ENCODE measurements at places on chromosomes 4 and X.
A peak's percentile ranks its signal among the peaks of the same experiment; 100 is the strongest.

- peak; percentile 20 for DNase-seq
Measured at GRCh38 chr4:76087007-76087769, 12.7 kb downstream of the ART3 start.

GRCh38 chrX:9997041-9997440 lies 29.9 kb downstream of the CLDN34 start:
- DNase-seq, result no peak

GRCh38 chr4:121177246-121178137 lies 13.4 kb upstream of the TNIP3 start:
- DNase-seq, result no peak

GRCh38 chrX:150035531-150035930 lies 97.2 kb upstream of the EOLA2 start:
- DNase-seq, result no peak

GRCh38 chrX:53262189-53262917 lies 19.0 kb downstream of the IQSEC2 start:
- DNase-seq, result no peak

- no peak for DNase-seq
Measured at GRCh38 chr4:113131621-113132020, 82.2 kb downstream of the ANK2 start.

DNA sequence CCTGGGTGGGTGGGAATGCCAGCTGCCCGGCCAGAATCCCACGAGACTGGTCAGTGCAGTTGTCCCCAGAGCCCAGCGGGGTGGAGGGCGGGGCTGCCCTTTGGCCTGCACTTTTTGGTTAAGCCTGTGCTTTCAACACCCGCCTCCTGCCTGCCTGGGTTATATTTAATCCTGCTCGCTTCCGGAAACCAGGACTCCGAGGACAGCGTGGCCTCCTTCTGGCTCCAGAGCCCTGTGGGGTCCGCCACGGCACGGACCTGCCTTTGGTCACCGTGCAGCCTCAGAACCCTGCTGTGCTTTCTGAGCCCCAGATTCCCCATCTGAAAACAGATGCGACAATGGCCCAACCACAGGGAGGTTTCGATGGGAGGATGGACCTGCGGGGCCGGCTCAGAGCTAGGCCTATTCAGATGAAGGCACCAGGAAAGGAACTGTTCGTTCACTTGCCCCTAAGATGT lies 29.4 kb upstream of the KIAA0232 start:
- DNase-seq, result no peak

DNA sequence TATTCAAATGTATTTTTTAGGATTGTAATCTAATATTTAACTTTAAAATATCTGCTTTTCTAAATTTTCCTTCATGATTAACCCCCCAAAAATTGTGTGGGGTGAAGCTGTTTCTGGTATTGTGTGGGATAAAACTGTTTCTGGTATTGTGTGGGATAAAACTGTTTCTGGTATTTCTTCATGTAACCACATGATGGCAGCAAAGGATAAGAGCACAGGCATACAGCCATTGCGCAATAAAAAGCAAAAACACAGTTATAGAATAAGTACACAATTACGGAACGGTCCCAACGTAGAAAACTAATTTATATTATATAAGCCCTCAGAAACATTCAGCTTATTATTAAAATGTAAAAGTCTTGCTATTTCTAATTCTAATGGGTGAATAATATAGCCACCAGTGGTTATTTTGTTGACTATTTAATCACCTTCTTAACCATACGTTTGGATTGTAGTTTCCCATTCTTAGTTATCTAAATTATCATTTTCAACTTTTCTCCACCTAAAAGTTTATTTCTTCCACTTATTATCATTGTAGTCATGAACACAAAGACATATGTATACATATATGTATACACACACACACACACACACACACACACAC lies 333.9 kb upstream of the FSTL5 start:
- peak; percentile 7 for DNase-seq

GRCh38 chr4:186723292-186724057 lies at the start of gene FAT1:
Gene FAT1 (minus strand): TSS chr4:186723856. CDS start chr4:186709827, 14,029 bp downstream.
- no peak for DNase-seq

DNA sequence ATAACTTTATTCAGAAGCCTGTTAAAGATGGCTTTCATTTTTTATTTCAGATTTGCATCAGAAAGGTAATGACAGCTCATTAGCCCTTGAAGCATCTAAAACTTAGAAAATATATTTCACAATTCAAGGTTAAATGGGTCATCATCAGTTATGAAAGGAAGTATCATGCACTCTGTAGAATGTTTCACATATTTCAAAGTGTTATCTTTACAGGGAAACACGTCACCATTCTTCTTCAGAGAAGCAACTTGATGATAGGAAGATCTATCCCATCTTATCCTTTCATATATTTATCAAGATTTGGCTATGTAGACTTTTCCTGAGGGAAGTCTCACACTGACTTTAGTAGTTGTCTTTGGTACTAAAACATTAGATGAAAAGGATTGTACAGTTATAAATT lies 277.8 kb downstream of the TENM3 start:
- DNase-seq, result no peak

DNA sequence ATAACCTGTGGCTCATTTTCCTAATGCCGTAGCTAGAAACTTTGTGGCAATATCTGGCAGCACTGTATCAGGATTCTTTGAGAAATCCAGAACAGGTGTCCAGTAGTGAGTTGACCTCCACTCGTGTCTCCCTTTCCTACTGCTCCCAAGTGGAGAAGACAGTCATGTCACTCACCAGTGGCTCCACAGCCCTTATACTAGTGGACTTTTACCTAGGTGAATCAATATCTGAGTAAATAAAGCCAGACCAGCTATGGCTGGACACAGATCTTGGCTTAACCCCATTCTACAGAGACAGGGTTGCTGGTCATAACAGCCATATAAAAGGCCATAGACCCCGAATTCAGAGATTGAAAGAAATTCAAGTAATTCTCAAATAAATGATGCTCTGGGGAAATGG lies 46.5 kb upstream of the SHROOM4 start:
- DNase-seq, result no peak

DNA sequence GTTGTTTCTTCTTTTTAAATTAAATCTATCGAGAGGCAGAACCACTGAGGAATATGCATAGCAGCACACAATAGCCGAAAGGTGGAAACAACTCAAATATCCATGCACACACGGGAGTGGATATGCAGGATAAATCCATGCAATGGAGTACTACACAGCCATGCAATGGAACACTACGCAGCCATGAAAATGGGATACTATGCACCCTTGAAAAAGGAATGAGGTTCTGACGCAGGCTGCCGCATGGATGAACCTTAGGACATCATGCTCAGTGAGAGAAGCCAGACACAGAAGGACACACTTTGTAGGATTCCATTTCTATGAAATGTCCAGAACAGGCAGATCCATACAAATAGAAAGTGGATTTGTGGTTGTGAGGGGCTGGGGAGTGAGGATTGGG lies 18.4 kb upstream of the P2RY8 start:
- no peak for DNase-seq

DNA sequence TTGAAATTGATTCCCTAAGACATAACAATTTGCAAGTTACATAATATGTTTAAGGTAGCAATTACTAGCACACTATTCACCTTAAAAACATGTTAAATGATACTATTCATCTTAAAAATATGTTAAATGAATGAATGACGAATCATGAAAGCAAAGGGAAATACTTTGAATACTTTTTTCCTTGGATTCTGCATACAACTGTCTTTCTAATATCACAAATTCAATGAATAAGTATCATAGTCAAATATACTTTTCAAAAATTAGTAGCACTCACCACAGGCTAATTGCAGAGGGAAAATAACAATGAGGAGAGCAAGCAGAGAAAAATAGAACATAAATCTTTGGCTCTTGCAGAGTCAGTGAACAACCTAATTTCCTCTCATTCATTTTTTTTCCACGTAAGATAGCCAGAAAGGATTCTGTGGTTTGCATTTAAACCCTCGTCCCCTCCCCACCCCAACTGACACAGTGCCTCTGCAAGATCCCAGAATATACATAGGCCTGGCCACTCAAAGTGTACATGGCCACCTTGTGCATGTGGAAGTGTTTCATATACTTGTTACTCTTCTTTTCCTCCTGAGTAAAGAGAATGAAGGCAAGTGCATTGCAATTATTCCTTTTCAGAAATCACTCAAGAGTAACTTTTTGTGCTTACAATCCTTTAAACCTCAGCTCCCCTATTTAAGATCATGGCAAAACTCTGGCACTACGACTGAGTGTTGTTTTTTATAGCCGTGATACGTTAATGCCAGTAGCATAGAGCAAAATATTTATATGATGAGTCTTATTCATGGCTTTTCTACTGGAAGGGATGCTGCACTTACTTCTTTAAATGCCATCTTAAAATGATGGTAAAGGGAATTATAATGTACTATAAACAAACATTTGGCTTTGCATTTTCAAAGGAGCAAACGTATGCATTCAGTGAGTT lies 236.4 kb downstream of the PDGFC start:
- DNase-seq, result no peak

DNA sequence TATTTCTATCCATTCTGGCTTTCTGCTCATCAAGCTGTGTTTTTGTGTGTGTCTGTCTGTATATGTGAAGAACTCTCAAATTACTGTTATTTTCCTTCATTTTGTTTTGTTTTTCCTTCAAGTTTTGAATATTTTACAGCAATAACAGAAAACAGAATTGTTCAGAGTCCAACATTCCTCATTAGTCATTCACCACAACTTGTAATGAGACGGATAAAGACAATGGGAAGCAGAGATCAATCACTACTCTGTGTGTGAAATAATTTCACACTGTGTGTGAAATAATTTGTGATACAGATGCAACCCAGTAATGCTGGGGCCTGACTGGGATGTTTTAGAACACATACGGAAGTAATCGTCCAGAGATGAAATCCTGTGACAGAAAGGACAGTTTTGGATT lies 55.2 kb downstream of the HPGD start:
- peak; percentile 16 for DNase-seq

- DNase-seq, result no peak
Measured at GRCh38 chrX:153924149-153924861, 1.8 kb downstream of the ARHGAP4 start.

GRCh38 chrX:8235026-8235425 lies 64.0 kb upstream of the VCX2 start:
- no peak for DNase-seq

GRCh38 chr4:4260185-4260751 lies 12.2 kb upstream of the TMEM128 start:
- no peak for DNase-seq

DNA sequence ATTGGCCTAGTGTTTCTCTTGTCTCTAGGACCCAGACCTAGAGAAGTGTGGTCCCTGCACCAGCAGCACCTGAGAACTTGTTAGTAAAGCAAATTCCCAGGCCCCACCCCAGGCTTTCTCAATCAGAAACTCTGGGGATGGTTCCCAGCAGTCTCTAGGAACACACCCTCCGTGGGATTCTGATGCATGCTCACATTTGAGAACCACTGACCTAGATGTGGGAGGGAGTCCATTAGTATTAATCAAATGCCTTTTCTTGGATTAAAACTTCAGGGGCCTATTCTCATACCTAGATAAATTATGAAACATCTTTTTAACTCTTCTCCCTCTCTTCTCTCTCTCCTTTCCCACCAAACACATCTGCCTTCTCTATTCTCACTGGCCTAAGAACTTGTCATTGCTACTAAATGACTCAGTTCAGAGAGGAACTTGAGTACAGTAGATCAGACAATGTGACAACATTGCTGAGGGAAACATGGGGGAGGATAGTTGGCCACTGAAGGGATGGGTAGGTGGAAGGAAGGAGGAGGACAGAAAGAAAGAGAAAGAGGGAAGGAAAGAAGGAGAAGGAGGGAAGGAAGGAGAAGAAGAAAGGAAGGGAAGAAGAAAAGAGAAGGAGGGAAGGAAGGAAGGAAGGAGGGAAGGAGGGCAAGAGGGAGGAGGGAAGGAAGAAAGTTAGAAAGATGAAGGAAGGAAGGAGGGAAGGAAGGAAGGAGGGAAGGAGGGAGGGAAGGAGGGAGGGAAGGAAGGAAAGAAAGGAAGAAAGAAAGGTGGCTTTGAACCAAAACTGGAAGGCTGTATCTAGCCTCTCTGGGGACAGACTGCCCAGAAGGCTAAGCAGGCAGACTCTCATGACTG lies 132.7 kb upstream of the MAP3K15 start:
- DNase-seq, result no peak

DNA sequence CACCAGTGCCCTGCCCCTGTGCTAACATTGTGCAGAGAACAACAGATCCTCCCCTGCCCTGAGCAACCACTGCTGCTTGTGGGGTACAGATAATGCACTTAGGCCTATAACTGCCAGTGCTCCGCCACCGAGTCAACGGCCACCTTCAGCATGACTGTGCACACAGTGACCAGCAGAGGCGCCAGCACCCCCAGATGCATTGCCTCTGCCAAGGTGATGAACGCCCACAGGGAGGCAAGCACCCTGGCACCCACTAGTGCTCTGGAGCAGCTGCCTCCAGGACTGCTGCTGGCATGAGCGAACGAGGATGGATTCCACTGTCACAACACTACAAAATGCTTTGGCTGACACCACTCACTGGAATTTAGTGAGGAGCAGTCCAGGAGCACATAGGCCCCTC lies 38.2 kb downstream of the SPIN2B start:
- no peak for DNase-seq

DNA sequence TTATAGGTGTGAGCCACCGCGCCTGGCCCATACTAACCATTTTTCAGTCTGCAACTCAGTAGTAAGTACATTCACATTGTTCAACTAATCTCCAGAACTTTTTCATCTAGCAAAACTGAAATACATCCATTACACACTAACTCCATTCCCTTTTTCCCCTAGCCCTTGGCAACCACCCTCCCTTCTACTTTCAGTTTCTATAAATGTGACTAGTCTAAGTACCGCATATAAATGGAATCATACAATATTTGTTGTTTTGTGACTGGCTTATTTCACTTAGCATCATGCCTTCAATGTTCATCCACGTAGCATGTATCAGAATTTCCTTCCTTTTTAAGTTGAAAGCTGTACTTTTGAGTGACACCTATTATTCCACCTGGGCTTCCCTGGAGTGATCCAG lies 44.6 kb upstream of the SETD7 start:
- no peak for DNase-seq

GRCh38 chr4:1011022-1011665 lies at the start of gene FGFRL1:
Gene FGFRL1 (plus strand): TSS chr4:1011626. CDS start chr4:1012486, 860 bp downstream.
- no peak for DNase-seq

GRCh38 chr4:81436096-81436495 lies 35.6 kb downstream of the RASGEF1B start:
- DNase-seq, result no peak

DNA sequence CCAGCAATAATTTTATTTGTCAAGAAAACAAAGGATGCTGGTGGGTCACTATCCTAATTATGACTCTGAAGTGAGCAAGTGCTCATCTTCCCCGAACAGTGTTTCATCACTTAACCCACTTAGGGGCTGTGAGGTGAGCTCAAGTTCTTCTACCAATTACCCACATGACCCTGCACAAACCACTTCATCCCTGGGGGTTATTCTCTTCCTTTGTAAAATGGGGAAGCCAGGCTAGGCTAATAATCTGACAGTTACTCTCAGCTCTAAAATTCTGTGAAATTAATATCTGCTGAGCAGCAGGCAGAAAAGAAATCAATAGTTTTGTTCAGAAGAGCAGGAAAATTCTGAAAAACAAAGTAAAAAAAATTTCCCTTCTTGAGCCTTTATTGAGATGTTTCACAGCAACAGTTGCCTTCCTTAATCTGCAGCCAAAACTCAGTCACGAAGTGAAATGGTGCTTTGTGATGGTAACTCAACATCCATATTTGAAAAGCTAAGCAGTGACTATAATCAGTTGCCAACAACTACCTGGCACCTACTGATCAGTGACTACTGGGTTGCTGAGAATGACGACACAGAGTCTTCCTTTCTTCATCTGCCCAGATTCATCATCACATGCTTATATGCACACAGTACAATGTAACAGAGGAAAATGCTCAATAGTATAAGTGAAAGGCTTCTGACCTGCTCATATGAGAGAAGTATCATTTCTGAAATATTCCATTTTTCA lies 24.1 kb downstream of the ATP8A1 start:
- no peak for DNase-seq

GRCh38 chrX:125627676-125628075 lies 308.0 kb downstream of the TEX13C start:
- DNase-seq, result no peak

Measured in epithelial cell of proximal tubule (primary cell).